ENCODE measurements at places on chromosomes 1 and 21.
A peak's percentile ranks its signal among the peaks of the same experiment; 100 is the strongest.

GRCh38 chr21:29056005-29056404 lies 17.4 kb downstream of the CCT8 start:
- H3K36me3 ChIP-seq, result peaks cover 6% of the 10 kb centered on the region
- H3K27ac ChIP-seq, result no peak overlapping the region
- H3K4me1 ChIP-seq, result no peaks in the 10 kb centered on the region
- no peaks in the 10 kb centered on the region for H3K27me3 ChIP-seq
- DNase-seq, result no peak
- H3K4me3 ChIP-seq, result no peak overlapping the region

DNA sequence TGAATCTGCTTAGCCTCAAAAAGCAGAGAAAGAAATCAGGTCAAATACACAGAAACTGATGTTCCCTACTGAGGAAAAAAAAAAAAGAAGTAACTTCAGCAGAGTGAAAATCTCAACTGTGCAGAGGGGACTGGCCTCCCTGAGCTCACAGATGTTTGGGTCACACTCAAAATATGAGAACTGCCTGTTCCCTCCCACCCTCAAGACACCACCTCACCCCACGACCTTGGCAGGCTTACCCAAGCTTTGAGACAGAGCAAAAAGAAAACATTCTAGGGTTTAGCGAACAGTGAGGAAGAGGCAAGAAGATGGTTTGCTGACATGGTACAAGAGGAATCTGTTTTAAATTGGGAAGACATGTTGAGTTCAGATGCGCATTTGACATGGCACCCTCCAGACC lies 48.8 kb downstream of the NID1 start:
- H3K4me1 ChIP-seq, result peaks cover 2% of the 10 kb centered on the region
- no peaks in the 10 kb centered on the region for H3K36me3 ChIP-seq
- no peak overlapping the region for H3K4me3 ChIP-seq

DNA sequence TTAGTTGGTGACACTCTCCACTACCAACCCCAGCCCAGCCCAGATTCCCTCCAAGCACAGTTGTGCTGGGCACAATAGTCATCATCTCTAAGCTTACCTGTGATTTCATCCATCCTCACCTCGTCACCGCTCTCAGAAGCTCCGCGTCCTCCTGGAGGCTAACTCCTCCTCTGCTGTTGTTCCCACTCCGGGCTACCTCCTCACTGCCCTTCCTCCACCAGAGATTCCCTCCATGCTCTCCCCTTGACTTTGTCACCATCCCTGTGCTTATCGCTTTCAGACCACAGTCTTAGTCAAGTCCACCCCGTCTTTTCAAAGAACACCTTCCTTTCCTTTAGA lies 47.0 kb upstream of the KIF26B start:
- no peak overlapping the region for H3K4me3 ChIP-seq
- H3K4me1 ChIP-seq, result no peaks in the 10 kb centered on the region
- DNase-seq, result no peak
- no peak overlapping the region for H3K27ac ChIP-seq
- no peaks in the 10 kb centered on the region for H3K36me3 ChIP-seq

- no peak overlapping the region for H3K27ac ChIP-seq
- H3K36me3 ChIP-seq, result no peaks in the 10 kb centered on the region
- no peak for DNase-seq
- no peaks in the 10 kb centered on the region for H3K27me3 ChIP-seq
- H3K4me1 ChIP-seq, result peaks cover 13% of the 10 kb centered on the region
Measured at GRCh38 chr1:107782217-107782845, 182.6 kb downstream of the VAV3 start.

DNA sequence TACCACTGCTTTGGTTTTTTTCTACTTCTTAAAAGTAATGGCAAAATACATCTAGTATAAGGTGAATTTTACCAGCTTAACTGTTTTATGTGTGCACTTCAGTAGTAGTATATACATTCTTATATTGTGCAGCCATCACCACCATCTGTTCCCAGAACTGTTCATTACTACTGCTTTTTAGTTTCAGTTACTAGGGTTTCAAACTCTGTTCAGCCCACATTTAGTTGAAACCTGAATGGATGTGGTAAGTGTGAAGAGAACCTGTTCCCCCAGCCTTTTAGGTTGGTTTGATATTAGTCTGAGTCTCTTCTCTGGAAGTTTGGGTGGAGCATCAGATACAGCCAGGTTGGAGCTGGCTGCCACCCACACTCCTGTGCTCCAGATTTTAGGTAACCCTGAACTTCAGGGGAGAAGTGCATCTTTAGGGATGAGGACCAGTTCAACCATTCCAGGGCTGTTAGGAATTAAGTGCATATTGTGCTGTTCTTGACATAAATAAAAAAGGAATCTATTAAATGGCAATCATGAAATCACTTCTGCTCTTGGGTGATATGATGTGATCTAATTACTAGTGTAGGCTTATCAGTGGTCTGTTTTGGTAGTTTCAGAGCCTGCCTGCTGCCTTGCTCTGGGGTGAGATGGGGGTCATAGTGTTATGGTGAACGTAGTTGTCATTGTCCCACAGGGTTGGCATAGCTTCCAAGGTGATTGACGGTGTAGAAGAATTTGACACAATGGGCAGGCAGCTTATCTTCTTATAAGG lies 32.1 kb downstream of the URB2 start:
- H3K4me1 ChIP-seq, result no peaks in the 10 kb centered on the region
- H3K36me3 ChIP-seq, result peaks cover 10% of the 10 kb centered on the region
- H3K27me3 ChIP-seq, result no peaks in the 10 kb centered on the region

DNA sequence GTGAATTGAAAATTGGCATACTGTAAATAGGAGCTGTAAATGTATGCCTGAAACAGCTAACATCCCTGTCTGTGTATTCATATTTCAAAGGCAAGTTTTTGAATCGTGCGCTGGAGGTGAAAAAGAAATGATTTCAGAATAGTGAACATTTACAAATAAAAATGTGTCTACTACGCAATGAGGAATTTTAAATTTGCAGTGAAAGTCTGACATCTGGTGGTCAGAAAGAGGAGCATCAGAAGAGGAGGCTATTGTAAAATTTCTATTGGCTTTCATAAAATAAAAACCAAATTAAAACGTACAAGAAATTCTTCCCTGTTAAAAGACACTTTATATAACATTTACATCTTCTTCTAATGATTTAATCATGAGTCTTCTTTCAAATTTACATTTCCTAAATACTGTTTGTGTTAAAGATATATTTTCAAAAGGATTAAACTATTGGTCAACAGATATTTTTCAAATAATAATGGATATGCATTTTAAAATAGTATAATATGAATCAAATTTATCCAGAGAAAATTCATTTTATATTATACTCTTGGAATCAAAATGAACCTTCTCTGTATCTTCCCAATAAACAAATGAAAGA lies 113.7 kb upstream of the RRP15 start:
- no peak overlapping the region for H3K27ac ChIP-seq
- peaks cover 35% of the 10 kb centered on the region for H3K27me3 ChIP-seq
- H3K4me3 ChIP-seq, result no peak overlapping the region
- no peaks in the 10 kb centered on the region for H3K4me1 ChIP-seq

DNA sequence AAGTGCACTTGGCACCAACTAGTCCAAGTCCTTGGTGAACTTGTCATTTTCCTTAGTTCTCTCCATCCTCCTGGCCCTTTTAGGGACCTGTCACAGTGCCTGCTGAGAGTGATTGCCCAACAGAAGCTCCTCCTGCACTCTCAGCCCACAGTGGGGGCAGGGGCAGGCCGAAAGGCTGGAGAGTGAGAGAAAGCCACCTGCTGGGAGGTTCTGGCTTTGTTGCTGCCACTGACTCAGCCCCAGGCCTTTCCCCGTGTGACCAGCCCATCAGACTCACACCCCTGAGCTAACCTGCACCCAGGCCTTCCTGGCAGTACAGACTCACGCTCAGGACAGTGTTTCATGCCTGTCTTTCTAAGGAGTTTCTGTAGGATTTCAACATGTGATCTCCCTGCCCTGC lies 17.1 kb upstream of the PROK1 start:
- H3K4me3 ChIP-seq, result no peak overlapping the region
- H3K4me1 ChIP-seq, result peaks cover 9% of the 10 kb centered on the region
- H3K36me3 ChIP-seq, result no peaks in the 10 kb centered on the region
- no peak overlapping the region for H3K27ac ChIP-seq

- no peak overlapping the region for H3K4me3 ChIP-seq
- no peaks in the 10 kb centered on the region for H3K36me3 ChIP-seq
- no peak overlapping the region for H3K27ac ChIP-seq
- no peaks in the 10 kb centered on the region for H3K4me1 ChIP-seq
Measured at GRCh38 chr1:40592107-40592803, 60.8 kb downstream of the ZNF684 start.

DNA sequence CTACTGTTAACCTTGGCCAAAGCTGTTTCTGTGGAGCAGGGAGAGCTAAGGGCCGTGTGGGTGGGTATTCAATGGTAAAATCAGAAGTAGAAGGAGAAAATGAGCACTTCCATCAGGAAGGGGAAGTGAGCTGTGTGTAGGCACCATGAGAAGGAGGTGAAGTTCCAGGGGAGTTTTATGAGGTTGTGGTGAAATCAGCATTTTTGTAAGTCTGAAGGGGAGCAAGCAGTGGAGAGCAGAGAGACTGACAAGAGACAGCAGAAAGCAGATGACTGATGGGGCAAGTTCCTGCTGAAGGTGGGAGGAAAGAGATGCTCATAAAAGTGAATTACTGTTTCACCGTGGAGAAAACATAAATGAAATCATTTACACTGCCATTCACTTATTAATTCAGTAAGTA lies 2.7 kb upstream of the GPR88 start:
- H3K27ac ChIP-seq, result no peak overlapping the region
- H3K36me3 ChIP-seq, result no peaks in the 10 kb centered on the region
- H3K4me1 ChIP-seq, result peaks cover 18% of the 10 kb centered on the region
- no peak overlapping the region for H3K4me3 ChIP-seq
- peaks cover 30% of the 10 kb centered on the region for H3K27me3 ChIP-seq
- no peak for DNase-seq

GRCh38 chr1:162193221-162193620 lies 123.7 kb downstream of the NOS1AP start:
- H3K4me3 ChIP-seq, result no peak overlapping the region
- no peaks in the 10 kb centered on the region for H3K36me3 ChIP-seq
- H3K27me3 ChIP-seq, result no peaks in the 10 kb centered on the region

- DNase-seq, result no peak
- peak overlapping the region; percentile 92 for H3K4me3 ChIP-seq
- peaks cover 31% of the 10 kb centered on the region for H3K36me3 ChIP-seq
- no peaks in the 10 kb centered on the region for H3K4me1 ChIP-seq
Measured at GRCh38 chr1:228405200-228405978, 1.2 kb downstream of the TRIM11 start.

DNA sequence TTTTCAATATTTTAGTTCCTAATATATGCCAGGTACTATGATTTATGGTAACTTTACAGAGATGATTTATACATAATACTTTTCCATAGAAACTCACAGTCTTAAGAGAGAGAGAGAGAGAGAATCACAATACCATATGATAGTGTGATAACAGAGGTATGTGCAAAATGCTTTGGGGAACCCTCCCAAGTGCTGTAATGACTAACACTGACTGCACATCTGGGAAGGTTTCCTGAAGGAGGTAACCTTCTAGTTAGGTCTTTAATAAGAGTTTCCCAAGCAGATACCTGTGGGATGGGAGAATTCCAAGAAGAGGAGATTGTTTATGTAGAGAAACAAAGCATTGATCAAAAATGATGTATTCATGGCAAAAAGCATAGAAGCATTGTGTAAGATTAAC lies 34.6 kb upstream of the PIGC start:
- DNase-seq, result no peak
- no peaks in the 10 kb centered on the region for H3K4me1 ChIP-seq
- no peak overlapping the region for H3K27ac ChIP-seq
- H3K27me3 ChIP-seq, result no peaks in the 10 kb centered on the region
- no peak overlapping the region for H3K4me3 ChIP-seq
- no peaks in the 10 kb centered on the region for H3K36me3 ChIP-seq

GRCh38 chr1:8465013-8465412 lies 147.1 kb downstream of the SLC45A1 start:
- H3K4me1 ChIP-seq, result peaks cover 75% of the 10 kb centered on the region
- H3K27ac ChIP-seq, result peak overlapping the region; percentile 89
- no peak overlapping the region for H3K4me3 ChIP-seq
- no peaks in the 10 kb centered on the region for H3K27me3 ChIP-seq
- DNase-seq, result no peak

- H3K4me3 ChIP-seq, result no peak overlapping the region
- H3K27ac ChIP-seq, result peak overlapping the region; percentile 78
- no peaks in the 10 kb centered on the region for H3K27me3 ChIP-seq
- no peaks in the 10 kb centered on the region for H3K36me3 ChIP-seq
- no peak for DNase-seq
Measured at GRCh38 chr1:89555550-89555949, 30.9 kb downstream of the LRRC8B start.

- no peak overlapping the region for H3K27ac ChIP-seq
- H3K4me3 ChIP-seq, result no peak overlapping the region
- no peaks in the 10 kb centered on the region for H3K4me1 ChIP-seq
- no peak for DNase-seq
Measured at GRCh38 chr1:168835176-168835575, 106.2 kb upstream of the DPT start.

DNA sequence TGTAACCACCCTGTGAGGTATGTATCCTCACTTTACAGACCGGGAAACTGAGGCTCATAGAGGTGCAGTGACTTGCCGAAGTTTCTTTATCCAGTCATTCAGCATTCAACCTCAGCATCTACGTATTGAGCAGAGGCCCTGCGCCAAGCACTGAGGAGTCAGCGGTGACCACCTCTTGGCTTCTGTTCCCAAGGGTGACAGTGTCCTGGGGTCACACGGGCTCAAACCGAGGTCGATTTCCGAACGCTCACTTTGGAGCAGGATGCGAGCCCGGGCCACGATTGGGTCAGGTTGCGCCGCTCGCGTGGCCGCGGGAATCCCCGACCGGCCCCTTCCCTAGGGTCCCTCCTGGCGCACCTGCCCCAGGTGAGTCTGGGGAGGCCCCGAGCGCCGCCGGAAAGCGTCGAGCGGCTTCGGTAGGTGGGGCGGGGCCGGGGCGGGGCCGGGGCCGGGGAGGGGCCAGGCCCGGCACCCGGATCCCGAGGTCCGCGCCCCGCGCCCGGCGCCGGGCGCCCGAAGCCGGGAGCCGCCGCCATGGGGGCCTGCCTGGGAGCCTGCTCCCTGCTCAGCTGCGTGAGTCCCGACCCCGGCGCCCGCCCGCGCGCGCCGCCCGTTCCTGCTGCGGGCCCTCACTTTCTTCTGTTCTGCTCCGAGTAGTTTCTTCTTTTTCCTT lies at the start of gene SERINC2:
Gene SERINC2, plus strand, starts transcription at position 482 of the 673 bp plus-strand sequence. Its CDS starts 53 bp downstream, at position 535.
- H3K4me1 ChIP-seq, result peaks cover 9% of the 10 kb centered on the region
- peak within 1 kb of the TSS; percentile 80 for H3K27ac ChIP-seq
- H3K27me3 ChIP-seq, result peaks cover 66% of the 10 kb centered on the region
- H3K36me3 ChIP-seq, result no peaks in the 10 kb centered on the region
- H3K4me3 ChIP-seq, result peak within 1 kb of the TSS; percentile 58
